ENCODE measurements at places on chromosomes 6 and 20.

DNA sequence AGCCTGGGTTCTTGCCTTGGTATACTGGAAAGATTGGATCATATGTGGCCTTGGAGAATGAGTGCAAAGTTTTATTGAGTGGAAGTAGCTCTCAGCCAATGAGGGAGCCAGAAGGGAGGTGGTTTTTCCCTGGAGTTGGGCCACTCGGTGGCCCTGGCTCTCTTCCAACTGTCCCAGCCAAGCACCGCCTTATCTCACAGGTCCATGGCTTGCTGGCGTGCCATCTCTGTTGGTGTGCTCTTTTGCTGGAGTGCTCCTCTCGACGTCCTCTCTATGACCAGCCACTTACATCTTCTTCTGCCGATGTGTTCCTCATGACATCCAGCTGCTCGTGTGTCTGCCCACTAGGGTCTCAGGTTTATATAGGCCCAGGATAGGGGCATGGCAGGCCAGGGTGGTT lies 505.9 kb upstream of the SYNCRIP start:
- DNase-seq, result no peak

DNA sequence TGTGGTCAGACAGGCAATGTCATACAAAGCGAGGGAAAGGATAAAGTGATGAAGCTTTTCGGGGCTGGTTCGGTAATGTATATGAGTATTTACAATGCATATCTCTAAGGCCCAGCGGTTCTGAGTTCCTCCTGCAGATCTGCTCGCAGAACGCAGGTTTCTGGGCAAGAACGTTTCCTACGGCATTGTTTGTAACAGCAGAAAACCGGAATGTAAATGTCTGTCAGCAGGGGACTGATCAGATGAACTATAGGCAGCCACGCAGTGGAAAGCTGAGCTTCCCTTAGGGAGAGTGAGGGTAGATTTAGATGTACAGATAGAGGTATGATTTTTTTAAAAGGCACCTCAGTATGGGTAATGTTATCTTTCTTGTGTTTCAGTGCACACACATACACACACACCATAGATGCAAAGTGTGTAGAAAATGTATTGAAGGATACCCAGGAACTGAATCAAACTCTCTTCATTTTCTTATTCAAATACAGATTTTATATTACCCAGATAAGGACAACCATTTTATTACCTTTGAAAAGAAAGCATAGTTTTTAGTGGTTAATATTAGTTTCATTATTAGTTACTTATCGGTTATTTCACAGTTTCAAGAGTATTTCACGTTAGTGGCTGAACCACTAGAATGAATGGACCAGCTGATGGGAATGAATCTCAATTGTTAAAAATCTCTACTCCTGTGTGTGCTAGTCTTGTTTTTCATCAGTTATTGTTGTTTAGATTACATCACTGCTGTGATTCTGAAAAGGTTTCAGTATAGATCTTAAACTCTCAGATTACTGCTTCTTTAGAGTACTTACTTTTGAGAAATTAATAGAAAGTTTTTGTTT lies 56.2 kb downstream of the SNX9 start:
- DNase-seq, result no peak

- DNase-seq, result peak; percentile 54
These were observed 9.3 kb downstream of the TRAPPC3L start for GRCh38 chr6:116536216-116536621.

GRCh38 chr6:71420095-71420692 lies 131.6 kb downstream of the OGFRL1 start:
- DNase-seq, result no peak

GRCh38 chr6:16126861-16127260 lies 2.0 kb upstream of the MYLIP start:
- DNase-seq, result no peak

DNA sequence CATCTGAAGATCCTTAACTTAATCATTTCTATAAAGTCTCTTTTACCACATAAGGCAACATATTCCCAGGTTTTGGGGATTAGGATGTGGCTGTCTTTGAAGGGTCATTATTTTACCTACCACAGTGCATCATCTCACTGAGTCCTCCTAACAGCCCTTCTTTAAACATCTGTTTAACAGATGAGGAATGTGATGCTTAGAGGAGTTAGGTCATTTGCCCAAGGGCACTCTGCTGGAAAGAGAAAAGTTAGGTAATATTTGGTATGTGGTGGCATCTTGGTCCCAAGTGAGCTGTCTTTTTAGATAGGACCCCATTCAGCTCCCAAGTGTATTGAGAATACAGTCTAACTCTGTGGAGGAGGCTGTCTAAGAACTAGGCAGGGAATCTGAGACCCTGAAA lies 11.0 kb downstream of the MMP24 start:
- no peak for DNase-seq

Data from HT1080 (cell line).